T follicular helper cell (primary cell): ENCODE measurements at places on chromosomes 3 and 15.

GRCh38 chr3:105402287-105402801 is 35.6 kb downstream of the ALCAM start:
- no peak for DNase-seq

DNA sequence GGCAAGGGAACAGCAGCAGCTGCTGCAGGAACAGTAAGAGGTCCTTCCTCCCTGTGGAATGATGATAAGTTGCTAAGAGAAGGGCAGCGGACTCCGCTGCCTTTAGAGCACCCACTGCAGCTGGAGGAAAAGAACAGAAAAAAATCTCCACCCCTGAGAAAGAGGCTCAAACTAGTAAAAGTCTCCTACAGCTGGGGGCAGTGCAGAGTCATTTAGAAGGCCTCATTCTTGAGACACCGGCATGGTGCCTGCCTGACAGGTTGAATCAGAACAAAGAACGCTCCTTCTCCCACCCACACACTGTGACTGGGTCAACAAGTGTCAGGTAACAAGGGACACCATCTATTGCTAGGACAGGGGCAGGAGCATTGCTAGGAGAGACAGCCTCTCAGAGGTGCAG is 188.4 kb downstream of the ABHD5 start:
- no peak for DNase-seq

GRCh38 chr3:11370191-11370590 is 98.0 kb downstream of the ATG7 start:
- no peak for DNase-seq

DNA sequence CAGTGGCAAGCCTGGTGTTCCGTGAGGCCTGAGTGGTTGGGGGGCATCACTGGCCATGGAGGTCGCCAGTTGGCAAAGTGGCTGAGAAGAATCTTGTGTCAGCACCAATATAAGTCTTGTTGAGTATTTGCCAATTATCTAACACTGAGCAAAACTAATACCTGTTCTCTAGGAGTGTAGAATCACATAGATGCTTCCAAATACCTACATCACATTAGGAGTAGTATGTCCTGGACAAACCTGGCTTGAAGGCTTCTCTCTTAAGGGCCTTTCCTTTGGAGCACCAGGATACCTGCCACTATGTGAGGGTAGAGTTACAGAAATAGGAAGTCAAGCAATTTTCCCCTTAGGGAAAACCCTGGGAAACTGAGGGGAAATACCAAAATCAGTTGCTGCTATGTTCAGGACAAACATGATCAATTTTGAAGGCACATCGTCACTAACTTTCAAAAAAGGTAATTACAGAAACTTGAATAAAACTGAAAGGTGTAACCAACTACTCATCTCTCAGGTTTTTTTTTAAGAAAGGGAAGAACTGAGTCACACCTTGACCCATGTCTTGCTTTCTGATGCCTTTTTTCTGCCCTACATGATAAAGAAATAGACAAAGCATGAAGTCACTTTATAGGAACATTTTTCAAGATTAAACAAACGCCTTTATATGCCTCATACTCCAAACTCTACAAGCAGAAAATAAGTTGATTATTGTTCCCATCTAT is 100.4 kb downstream of the IMPG2 start:
- DNase-seq: no peak

- DNase-seq: no peak
Observed at GRCh38 chr3:64234571-64234970, 9.3 kb upstream of the PRICKLE2 start.

DNA sequence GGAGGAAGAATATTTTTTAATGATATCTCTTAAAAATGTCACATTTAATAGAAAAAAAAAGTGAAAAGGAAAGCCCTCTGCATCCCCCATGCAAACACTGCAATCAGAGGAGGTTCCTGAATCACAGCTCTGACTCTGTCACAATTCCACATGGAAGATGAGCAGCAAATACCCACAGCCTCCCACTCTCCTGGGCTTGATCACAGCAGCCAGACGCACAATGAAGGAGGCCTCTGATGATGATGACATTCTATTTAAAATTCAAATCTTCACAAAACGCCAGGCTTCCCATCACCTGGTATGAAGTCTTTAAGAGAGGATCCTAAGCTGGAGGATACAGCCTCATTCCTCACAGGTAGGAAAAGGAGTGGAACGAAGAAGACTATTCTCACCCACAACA is 9.1 kb upstream of the DIS3L start:
- no peak for DNase-seq

DNA sequence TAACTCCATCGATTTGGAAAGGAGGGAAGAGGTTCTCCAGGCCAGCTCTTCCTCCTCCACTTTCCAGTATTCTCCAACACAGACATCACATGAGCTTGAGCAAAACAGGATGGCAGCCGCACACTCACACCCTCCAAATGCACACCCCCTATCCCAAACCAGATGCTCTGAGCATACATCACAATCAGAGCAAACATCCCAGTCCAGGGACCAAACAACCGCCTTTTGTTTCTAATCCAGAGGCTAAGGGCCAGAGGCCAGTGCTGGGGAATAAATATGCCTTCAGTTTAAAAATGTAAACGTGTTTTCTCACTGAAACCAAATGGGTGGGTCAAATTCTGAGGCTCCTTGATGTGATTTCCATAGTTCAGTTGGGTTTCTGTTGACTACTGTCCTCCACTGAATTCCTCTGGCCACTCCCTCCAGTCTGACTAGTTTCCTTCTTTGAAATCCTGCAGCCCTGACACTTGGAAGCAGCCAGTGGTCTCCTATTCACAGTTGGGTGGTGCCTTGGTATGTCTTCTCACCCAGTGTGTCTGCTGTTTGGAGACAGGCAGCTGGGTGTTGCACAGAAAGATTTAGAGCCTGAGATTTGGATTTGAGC is 19.2 kb upstream of the MFGE8 start:
- DNase-seq: no peak

GRCh38 chr15:46815765-46816164 is 901.5 kb upstream of the SEMA6D start:
- no peak for DNase-seq

DNA sequence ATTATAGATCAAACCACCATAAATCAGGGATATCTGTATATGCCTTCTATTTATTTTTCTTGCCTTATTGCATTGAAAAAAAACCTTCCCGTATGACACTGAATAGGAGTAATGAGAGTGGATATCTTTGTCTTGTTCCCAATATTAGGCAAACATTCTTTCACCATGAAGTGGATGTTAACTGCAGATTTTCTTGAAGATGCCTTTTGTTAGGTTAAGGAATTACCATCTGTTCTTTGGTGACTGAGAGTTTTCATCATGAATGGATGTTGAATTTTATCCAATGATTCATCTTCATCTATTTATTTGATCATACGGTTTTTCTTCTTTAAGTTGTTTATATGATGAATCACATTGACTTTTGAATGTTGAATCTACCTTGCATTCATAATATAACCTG is 47.1 kb upstream of the MECOM start:
- no peak for DNase-seq

DNA sequence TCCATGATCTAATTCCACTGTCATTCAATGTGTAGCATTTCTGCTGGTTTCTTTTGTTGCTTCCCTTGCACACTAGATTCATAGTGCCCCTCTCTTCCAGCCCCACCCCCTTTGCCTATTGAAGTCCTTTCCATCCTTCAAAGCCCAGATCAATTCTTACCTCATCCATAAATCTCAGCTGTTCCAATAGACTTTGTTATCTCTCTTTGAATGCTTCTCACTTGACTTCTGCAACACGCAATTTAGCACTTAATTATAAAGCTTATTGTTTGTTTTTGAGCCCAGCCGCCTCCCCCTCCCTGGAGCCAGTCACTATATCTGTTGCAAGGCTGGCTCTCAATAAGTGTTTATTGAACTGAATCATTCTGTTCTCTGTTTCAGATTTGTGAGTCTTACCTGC is 174.6 kb upstream of the TBL1XR1 start:
- no peak for DNase-seq

DNA sequence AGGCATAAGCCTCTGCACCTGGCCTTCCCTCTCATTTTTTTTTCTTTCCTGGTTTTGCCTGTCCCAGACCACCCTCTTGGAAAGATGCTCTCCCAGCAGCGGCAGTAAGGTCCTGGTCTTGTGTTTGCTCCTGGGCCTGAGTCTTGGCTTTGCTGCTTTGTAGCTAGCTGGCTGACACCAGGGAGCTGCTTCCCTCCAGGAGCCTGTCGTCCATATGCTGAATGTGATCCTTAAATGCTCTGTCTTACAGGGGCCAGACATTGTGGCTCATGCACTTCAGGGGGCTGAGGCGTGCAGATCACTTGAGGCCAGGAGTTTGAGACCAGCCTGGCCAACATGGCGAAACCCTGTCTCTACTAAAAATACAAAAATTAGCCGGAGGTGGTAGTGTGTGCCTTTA is 17.2 kb downstream of the FLNB start:
- no peak for DNase-seq

GRCh38 chr3:56918111-56918568 is 116.4 kb upstream of the ARHGEF3 start:
- DNase-seq: no peak
